ENCODE measurements at places on chromosomes 7 and 10. TPM values are rescaled to one million over a fixed set of nuclear protein-coding genes. Genes with fewer than 3 reads are reported as not detected.

DNA sequence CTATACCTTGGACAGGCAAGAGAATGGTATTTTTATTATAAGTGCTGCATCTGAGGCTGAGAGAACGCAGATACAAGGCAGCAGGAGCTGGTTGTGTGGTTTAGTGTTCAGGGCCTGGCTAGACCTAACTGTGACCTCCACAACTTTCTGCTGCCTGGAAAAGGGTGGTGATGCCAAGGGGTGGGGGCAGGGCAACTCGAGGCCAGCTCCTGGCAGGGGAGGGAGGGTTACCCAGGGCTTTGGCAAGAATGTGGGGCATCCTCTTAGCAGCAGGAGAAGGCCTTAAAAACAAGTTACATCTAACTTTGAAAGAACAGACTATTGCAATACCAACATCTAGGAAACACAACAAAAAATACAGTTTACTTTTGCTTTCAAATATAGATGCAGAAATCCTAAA lies 13.0 kb downstream of the MXI1 start:
- DNase-seq, result no peak

Gene CNPY1
- not detected for total RNA-seq

Gene PDZD7
- 4.7 TPM for total RNA-seq

- DNase-seq, result peak; percentile 63
Measured at GRCh38 chr10:22849077-22849805, 78.6 kb upstream of the ARMC3 start.

All from renal cortical epithelial cell (primary cell).